ENCODE measurements at places on chromosomes 13 and 19.

- DNase-seq: no peak
These were observed 31.3 kb upstream of the ADGRL1 start for GRCh38 chr19:14237014-14237941.

DNA sequence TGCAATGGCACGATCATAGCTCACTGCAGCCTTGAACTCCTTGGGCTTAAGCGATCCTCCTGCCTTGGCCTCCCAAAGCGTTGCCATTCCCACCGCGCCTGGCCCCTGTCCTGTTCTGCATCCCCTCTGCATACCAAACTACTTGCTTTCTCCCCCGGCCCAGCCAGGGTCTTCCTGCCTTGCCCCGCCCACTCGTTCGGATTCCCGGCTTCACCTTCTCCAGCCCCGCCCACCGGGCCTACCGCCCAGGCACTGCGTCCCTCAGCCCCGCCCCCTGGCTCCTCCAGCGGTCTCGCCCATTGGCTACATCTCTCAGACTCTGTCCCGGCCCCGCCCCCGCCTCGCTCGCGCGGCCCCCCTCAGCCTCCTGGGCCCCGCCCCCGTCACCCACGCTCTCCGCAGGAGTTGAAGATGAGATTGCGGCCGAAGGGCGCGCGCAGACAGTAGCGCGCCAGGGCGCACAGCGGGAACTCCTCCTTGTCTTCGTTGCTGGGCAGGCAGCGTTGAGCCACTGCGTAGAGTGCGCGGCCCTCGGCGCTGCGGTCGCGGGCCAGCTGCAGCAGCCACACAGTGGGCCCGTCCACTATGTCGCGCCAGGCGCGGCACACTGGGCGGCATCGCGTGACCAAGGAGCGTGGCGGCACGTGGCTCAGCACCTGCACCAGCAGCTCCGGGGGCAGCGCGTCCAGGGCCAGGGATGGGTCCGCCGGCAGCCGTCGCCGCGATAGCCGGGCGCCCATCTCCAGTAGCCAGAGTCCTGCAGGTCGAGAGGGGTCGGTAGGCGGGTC is 19.0 kb downstream of the MRPS12 start:
- DNase-seq: peak; percentile 90

- DNase-seq: no peak
These were observed 223.0 kb downstream of the LHFPL6 start for GRCh38 chr13:39379667-39380655.

DNA sequence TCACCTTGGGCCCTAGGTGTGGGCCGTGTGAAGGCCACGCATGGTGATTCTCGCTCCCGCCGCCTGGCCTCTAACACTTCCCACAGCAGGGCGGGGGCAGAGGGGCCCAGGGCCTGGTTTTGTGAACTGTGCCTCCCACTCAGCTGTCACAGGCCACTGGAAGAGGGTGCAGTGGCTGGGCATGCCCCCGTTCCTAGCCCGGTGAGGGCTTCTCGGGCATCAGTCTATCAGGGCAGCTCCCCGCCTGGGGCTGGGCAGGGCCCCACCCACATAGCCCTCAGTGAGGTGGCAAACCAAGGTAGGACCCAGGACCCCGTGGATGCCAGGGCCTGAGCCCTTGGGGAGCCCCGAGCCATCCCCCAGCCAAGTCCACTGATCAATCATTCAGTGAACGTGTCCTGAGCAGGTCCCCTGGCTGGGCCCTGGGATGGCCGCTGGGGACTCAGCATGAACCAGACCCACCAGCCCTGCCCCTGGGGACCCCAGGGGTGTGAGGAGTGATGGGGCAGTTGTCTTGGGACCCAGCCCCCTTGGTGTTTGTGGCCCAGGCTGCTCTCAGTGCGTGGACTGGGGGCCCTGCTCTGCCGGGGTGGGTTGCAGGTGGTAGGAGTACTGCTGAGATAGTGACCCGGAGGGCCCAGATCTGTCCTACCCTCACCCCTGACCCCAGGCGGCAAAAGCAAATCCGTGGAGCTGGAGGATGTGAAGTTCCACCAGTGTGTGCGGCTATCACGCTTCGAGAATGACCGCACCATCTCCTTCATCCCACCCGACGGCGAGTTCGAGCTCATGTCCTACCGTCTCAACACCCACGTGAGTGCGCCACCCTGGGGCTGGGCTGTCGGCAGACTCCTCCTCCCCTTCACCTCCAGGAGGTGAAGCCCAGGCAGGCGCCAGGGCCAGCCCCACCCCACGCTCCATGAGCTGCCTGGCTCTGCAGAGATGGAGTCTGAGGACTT is 29.4 kb downstream of the AP1M1 start:
- DNase-seq: no peak

- DNase-seq: no peak
These were observed 13.0 kb upstream of the STRN4 start for GRCh38 chr19:46759206-46759605.

GRCh38 chr19:14683439-14683838 is 6.4 kb upstream of the ZNF333 start:
- no peak for DNase-seq

DNA sequence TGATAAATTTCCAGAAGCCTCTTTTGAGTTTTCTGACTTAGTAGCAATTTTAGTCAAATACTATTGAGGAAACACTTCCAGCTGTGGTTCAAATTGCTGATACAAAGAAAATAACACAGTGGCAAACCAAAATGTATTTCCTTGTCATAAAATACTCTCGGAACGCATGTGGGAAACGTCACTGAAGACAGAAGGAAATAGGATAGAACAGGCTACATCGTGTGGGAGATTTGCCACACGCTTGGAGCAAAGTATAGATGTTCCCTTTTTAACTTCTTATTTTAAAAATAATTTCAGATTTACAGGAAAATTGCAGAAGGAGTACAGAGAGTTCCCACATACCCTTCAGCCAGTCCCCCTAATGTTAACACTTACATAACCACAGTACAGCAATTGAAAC is 88.8 kb downstream of the ING1 start:
- no peak for DNase-seq

All from mesothelial cell of epicardium (in vitro differentiated cells).